ENCODE measurements at places on chromosomes 5 and 9.

- no peak for DNase-seq
Measured at GRCh38 chr5:160479926-160480325, 58.3 kb downstream of the PTTG1 start.

- DNase-seq: no peak
Measured at GRCh38 chr5:36629729-36630128, 23.3 kb downstream of the SLC1A3 start.

DNA sequence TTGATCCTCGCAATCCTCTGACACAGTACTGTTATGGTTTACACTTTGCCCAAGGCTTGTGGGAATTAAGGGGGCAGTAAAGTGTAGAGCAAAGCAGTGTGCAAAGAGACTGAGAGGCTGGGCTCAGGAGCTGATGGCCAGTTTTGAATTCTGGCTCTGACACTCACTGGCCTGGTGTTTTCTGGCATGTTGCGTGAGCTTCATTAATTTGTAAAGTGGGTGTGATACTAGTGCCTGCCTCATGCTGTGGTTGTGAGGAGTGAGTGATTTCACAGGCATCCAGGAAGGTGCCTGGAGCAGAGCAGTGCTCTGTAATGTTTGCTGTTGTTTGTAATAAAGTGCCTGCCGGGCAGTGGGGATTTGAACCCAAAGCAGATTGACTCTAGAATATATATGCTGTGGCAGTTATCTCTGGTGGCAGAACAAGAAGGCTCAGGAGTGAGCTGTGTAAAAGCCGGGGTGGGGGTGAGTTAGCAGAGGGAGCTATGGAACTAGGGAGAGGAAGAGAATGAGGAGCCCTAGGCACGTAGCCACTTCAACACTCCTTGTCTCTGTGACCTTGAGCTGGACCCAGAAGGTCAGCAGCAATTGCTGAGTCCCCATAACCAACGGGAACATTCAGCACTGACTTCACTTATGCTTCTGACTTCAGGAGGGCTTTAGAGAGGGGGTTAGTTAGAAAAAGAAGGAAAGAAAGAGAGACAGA is 108.5 kb downstream of the DOCK2 start:
- no peak for DNase-seq

GRCh38 chr9:123485216-123485615 is 129.2 kb downstream of the CRB2 start:
- DNase-seq: no peak

DNA sequence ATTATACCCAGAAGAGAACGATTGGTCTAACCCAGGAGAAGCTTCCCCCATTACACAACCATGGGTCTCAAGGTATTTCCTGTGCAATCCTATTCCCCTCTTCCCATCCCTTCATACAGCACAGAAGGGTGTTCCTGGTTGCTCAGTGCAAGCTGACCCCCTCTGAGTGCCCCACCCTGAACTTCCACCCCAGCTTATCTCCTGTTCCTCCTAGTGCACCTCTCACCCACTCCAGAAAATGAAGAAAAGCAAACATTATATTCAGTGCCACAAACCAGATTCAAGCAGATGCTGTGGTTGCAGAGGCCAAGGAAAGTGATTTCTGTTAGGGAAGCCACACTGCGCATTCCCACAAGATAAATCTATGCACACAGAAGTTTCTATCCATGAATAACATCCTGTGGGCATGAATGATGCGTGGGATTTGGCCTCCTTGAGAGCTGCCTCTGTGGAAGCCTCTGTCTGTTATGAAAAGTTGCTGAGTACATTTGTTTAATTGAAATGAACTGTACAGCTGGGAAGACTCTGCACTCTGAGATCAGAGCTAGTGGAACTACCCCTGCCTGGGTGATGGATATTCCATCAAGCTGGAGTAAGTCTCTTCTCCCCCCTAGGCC is 2.2 kb upstream of the OR2S2 start:
- DNase-seq: no peak
